ENCODE measurements at places on chromosomes 3 and 15.
A peak's percentile ranks its signal among the peaks of the same experiment; 100 is the strongest.

DNA sequence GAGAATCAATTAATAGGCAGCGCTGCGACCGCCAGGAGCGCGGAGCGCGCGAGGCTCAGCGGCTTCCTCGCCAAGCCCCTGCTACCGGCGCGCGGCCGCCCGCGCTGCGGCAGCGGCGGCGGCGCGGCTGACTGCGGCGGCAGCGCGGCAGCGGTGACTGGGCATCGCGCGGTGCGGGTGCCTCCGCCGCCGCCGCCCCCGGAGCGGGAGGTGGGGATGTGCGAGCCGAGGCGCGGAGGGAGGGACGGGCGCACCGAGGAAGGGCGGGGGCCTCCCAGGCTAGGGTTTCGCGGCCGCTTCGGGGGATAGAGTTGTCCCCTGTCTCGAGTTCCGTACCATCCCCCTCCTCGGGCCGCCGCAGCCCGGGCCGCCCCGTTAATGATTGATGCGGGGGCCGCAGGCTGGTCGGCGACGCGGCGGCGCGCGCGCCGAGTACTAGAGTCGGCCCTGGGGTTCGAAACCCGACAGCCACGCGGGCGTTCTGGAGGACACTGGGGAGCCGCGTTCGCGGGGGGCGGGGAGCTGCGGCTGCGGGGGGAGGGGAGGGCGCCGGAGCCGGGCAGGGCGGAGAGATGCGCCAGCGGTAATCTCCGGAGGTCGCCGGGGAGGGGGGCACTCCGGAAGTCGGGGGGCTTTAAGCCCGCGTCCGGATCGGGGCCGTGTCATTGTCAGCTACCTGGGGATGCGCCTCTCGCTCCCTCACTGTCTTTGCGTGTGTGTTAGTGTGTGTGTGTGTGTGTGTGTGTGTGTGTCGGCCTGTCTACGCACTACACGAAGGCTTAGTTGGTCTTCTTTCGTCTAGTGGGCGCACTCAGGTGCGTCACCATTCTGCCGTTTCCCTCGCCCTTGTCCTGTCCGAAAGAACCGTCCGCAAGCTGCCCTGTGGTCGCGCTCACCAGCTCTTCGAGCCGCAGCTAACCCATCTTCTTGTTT lies at the start of gene PAQR9:
Gene PAQR9 (minus strand): TSS at position 159 of the 933 bp plus-strand sequence. CDS start 338 bp downstream, outside the sequence.
- DNase-seq, result peak; percentile 9

- DNase-seq, result no peak
Observed at GRCh38 chr3:43273416-43273815, 12.9 kb upstream of the SNRK start.

DNA sequence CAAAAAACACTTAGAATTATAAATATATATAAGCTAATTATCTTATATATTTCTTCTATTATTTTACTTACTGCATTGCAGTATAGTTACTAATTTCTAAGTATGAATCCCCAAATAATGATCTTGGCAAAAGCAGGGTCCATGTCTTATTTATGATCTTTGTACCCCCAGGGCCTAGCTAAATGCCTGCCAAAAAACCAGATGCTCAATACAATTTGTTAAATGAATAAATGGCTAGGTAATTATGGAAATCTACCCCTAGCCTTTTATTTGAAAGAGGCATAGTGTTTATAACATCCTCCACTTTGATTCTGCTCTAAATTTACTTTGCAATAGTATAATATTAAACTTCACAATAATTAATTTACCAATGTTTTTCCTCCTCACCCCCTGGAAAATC lies 69.5 kb downstream of the CSNK1G1 start:
- no peak for DNase-seq

DNA sequence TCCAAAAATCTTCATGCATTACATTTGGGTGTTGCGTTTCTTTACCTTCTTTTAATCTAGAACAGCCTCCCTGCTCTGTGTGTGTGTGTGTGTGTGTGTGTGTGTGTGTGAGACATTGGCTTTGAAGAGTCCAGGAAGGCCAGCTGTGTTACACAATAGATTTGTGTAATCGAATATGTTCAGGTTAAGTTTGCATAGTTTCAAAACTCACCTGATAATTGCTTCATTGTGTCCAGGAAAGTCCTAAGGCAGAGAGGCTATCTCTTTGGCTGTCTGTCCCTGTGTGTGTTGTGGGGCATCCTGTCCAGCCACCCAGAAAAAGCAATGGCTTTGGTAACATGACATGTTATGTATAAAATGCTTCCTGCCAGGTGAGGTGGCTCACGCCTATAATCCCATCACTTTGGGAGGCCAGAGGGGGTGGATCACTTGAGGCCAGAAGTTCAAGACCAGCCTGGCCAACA lies 37.5 kb downstream of the ZNF710 start:
- DNase-seq, result no peak

- no peak for DNase-seq
Observed at GRCh38 chr3:156033428-156033827, 87.0 kb upstream of the KCNAB1 start.

GRCh38 chr15:73127302-73127936 lies 75.2 kb downstream of the NEO1 start:
- DNase-seq, result no peak

DNA sequence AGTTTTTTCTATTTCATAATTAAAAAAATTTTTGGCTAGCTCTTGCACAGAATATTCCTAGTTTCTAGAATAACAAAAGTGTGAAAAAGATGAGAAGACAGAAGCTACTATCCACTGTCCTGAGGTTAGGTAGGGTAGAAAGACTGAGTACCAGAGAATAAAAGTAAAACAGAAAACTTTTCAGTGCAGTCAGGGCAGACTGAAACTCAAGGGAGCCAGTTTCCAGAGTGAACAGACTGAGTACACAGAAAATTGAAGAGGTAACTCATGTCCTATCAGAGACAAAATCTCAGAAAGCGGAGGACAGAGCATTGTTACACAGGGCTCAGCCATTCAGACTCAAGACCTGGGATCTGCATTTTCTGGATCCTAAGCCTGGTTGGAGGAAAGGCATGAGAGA lies 8.8 kb upstream of the FBXO40 start:
- no peak for DNase-seq

All from NCI-H1930 (cell line).